Stimulated activated CD8-positive, alpha-beta memory T cell treated with anti-CD3 and anti-CD28 coated beads, Interleukin-7, amount 100 ng/mL, for 24 hours (primary cell): ENCODE measurements at places on chromosomes 13 and 19.

GRCh38 chr19:7268705-7269098, 25.5 kb downstream of the INSR start:
- DNase-seq: no peak

- no peak for DNase-seq
These were observed 2.6 kb downstream of the SULT2B1 start for GRCh38 chr19:48554385-48555091.

GRCh38 chr13:75882261-75882660, 246.1 kb downstream of the LMO7 start:
- DNase-seq: no peak

- DNase-seq: no peak
These were observed 3.5 kb downstream of the MKNK2 start for GRCh38 chr19:2047449-2048103.

GRCh38 chr13:41409611-41410010, 47.7 kb upstream of the RGCC start:
- no peak for DNase-seq

DNA sequence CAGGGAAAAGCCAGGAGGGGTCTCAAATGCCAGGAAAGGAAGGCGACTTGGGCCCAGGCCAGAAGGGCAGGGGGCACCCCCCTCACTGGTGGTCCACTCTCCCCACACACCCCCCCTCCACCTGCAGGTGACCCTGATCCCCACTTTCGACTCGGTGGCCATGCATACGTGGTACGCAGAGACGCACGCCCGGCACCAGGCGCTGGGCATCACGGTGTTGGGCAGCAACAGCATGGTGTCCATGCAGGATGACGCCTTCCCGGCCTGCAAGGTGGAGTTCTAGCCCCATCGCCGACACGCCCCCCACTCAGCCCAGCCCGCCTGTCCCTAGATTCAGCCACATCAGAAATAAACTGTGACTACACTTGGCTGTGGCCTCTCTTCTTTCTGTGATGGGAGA, 14.9 kb downstream of the MAP1S start:
- no peak for DNase-seq

- no peak for DNase-seq
These were observed 947.8 kb downstream of the TUBA3C start for GRCh38 chr13:18233783-18234299.

DNA sequence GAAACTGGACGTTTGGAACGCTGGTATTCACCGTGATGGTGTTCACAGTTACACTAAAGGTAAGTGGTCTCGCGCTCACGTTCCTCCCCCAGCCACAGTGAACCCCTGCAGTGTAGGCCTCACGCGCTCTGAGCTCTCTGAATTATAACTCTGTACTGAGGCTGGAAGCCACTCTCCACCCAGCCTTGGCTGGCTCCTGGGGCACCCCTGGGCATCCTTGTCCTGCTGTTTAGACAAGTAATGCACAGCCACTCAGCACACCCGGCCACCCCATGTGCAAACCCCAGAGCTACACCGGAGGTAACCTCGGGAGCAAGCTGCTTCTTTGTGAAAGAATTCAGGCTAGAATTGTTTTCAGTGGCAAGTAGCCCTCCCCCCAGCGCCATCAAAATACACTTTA, 97.3 kb upstream of the MCF2L start:
- no peak for DNase-seq

GRCh38 chr13:75762955-75763354, 126.8 kb downstream of the LMO7 start:
- DNase-seq: no peak

- peak; percentile 25 for DNase-seq
These were observed 333.9 kb downstream of the UQCRFS1 start for GRCh38 chr19:28878862-28879566.

- no peak for DNase-seq
These were observed 45.8 kb downstream of the GGACT start for GRCh38 chr13:100542826-100543156.

DNA sequence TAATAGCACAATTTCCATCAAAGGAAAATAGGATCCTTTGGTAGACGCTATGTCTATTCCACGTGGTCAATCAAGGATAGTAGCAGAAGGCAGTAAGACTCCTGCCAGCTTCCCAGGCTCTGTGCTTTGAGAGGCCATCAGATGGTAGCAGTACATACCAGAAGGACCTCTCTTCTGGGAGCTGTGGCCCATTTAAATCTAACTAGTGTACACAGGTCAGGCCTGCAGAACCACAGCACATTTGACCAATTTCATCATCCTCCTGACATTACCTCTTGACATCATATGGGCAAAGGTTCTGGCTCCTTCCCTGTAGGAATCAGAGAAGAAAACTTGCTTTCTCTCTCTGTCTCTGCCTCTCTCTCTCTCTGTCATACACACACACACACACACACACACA, 229.6 kb upstream of the HTR2A start:
- no peak for DNase-seq

DNA sequence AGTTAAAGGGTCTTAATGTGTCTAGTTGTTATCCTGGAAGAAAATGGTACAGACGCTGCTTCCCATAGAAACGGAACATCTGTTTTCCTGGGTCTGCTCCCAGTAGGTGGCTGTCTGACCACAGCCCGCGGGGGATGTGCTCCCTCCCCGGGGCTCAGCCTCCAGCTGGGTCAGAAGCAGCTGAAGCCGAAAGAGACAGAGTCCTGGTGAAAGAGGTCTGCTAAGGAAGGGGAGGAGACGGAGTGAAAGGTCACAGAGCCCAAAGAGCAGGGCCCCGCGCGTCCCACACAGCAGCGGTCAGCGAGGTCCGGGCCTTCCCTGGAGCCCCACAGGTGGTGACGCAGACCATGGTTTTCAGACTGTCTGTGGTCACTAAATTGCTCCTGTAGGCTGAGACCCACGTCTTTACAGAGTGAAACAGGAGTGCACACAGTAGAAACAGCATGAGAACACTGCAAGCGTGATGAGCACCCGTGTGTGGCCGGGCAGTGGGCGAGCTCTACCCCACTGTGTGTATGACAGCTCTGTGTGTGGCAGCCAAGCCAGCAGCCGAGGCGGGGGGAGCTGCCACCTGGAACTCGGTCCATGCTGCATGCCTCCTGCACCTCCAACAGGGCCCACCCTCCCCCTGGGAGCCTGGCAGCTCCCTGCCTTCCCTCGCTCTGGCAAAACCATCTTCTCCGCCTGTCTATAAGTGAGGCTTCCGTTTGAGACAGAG, 52.0 kb upstream of the C13orf46 start:
- DNase-seq: no peak

GRCh38 chr13:27472941-27473340, 22.6 kb upstream of the MTIF3 start:
- no peak for DNase-seq

DNA sequence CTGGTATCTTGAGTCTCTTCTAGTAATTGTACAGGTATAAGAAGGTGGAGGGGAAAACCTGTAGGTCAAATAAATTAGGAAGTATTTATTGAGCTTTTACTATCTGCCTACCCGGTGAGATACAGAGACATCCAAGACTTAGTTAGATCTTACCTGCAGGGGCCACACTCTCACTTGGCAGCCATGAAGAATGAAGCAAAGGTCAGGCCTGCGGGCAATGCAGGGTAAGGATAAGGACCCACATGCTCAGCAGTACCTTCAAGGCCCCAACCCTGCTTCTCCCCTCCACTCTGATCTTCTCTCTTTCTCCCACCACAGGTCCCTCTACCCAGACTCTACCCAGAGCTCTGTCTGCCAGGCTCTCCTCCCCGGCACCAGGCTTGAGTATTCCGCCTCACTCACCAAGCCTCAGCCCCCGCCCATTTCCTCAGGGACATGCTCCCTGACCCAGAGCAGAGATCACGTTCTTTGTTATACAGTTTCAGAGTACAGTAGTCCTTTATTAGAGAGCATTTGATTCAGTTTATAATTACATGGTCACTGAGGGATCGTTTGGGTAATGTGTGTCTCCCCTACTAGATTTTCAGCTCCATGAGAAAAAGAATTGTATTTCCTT, 18.9 kb upstream of the CLDN10 start:
- DNase-seq: no peak

- no peak for DNase-seq
These were observed 329.8 kb upstream of the MIR17HG start for GRCh38 chr13:91017669-91018053.

- DNase-seq: no peak
These were observed 31.5 kb downstream of the ADPRHL1 start for GRCh38 chr13:113421673-113422270.

DNA sequence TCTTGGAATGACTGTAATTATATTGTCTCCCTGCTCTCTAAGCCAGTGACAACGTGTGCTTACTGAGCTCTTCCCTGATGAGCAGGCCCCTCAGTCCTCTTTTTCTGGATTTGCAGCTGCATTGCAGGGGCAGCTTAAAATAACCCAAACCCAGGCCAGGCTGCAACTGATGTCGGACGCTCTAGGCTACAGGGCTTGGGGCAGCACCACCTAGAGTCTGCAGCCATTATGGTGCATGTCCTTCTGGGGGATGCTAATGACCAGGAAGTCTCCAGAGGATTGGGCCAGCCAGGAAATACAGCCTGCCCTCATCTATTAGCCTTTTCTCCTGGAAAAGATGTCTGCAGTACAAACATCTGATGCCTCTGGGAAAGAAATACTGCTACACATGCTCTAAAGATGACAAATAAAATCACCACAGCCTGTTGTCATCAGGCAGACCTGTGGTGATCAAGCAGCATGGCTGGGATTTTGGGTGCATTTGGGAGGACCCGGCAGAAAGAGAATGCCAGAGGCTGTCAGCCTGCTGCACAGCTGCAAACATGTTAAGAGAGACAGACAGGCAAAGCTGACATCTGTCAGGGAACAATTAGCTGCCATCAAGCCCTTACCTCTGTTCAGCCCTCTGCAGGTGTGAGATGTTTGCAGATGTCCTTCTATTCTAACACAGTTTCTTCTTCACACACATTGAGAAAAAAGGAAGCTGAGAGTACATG, 51.8 kb downstream of the CCDC70 start:
- DNase-seq: no peak

DNA sequence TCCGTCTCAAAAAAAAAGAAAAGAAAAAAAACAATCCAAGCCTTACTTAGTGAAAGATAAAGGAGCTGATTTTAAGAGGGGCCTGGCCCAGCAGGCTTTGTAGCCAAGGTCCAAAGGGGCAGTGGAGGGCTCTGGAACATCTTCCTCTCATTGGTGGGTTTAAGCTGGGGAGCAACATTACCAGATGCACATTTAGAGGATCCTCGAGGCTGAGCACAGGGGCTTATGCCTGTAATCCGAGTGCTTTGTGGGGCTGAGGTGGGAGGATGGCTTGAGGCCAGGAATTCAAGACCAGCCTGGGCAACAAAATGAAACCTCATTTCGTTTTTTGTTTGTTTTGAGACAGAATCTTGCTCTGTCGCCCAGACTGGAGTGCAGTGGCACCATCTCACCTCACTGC, 8.0 kb upstream of the TMEM160 start:
- no peak for DNase-seq

DNA sequence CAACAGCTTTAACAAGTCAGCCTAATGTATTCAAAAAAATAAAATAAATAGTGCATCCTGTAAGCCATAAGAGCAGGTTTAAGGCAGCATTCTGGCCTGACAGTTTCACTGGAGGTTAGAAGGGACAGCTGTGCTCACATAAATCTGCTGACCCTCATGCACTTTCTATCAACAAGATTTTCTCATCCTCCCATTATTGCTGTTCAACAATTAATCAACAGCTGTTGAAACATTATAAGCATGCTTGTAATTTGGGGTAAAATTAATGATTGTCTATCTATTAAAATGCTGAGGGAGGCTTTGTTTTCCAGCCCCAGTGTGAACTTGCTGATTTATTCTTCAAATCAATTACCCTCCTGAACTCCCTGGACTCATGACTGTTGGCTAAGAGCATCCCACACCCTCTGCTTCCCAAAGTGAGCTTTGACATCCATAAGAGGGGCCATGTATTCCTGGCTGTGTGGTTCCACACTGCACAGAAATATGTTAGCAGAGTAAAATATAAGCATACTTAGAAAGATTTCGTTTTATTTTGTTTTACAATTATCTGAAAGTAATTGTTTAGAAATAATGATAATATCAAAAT, 492.4 kb downstream of the EFNB2 start:
- DNase-seq: no peak

- peak; percentile 42 for DNase-seq
These were observed at the start of gene ZNF69 for GRCh38 chr19:11887611-11888531. Gene ZNF69 (plus strand): TSS chr19:11887782. CDS start chr19:11887924, 142 bp downstream.

GRCh38 chr13:72850959-72851677, 69.2 kb downstream of the PIBF1 start:
- DNase-seq: no peak

GRCh38 chr13:97600458-97601075, 166.6 kb downstream of the RAP2A start:
- DNase-seq: no peak

DNA sequence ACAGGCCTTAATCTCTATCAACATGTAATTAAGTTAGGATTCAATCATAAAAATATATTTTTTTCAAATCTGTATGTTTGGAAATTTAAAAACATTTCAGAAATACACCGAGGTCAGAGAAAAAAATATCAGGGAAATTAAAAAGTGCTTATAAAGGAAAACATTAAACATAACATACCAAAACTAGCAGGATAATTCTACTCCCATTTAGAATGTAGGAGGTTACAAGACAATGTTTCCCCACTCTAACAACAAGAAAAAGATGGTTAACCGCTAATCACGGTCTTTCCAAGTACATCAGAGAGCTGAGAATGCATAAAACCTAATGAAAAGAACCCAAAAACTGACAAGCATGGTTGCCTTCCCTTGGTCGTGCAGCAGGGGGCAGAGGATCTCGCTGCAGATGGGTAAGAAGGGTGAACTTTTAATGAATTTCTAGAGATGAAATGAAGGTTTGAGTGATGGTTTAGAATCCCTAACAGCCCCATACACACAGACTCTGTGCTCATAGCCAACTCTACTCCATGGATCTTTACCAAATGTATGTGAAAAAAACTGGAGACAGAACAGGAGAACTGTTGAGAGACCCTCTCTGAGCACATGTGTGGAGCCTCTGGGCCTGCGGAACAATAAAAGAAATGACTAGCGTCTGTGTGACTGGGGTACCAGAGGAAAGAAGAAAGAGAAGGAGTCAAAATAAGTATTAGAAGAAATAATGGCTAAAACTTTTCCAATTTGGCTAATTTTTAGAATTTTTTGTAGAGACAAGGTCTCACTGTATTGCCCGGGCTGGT, 51.3 kb upstream of the LSM14A start:
- peak; percentile 21 for DNase-seq

GRCh38 chr13:40599747-40600146, 66.7 kb downstream of the FOXO1 start:
- no peak for DNase-seq

- no peak for DNase-seq
These were observed 20.5 kb upstream of the ARL11 start for GRCh38 chr13:49607761-49608160.

GRCh38 chr13:80671773-80672172, 330.8 kb upstream of the SPRY2 start:
- DNase-seq: no peak

GRCh38 chr13:29878101-29878500, 27.7 kb upstream of the UBL3 start:
- DNase-seq: no peak

DNA sequence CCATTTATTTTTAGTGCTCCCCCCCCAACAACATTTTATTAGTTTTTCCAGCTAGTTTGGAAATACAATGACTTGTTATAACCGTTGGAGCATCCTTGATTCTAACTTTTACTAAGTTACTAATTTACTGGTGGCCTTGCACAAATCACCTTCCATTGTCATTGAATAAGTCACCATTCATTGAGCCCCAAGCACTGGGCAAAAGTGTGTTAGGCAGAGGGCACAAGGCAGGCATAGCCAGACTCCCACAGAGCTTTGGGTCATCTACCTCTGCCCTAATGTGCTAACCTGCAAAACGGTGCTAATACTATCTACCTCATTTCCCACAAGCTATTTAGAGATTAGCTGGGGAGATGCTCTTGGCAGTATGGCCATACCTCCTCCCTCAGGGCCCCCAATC, 86.8 kb upstream of the RNF113B start:
- DNase-seq: no peak

- no peak for DNase-seq
These were observed 57.2 kb downstream of the WASF3 start for GRCh38 chr13:26614721-26615120.
